ENCODE measurements at places on chromosomes 6 and 20.

- no peak for DNase-seq
Observed at GRCh38 chr6:43867246-43867645, 97.2 kb downstream of the VEGFA start.

DNA sequence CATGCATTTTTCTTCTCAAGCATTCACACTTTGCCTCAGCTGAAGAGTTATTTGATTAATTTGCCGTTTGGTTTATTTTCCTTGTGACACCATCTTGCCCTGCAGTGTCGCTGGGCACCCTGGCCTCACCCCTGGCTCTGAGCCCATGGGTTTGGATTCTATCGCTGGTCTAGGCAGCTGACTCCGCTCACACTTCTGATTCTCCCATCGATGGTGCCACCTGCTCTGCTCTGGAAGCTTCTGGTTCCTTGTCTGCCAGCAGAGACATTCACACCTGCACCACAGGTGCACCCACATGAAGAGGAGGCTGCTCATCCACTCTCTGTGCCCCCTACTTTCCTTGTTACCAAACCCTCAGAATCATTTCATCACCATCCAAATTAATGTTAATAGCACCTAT, 291.6 kb upstream of the CDH4 start:
- no peak for DNase-seq

DNA sequence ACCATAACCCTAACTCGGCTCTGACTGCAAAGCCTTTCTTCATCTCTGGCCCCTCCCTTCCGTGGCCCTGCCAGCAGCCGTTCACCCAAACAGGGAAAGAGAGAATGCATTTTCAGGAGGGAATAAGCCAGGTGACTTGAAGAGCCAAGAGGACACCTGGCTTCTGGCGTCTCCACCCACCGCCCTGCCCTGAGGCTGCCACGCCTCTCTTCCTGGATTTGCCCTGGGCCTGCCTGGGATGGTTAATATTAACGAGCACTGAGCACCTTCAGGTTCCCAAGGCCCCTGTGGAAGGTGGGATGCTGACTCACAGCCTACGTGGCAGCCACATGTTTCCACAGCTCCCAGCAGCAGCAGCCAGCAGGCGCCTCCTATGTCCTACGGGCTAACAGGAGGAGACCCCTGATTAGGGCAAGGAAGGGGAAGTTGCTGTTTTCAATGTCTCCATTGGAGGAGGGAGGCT, 138.0 kb upstream of the RREB1 start:
- DNase-seq: peak; percentile 43

GRCh38 chr6:14107711-14108494, 9.7 kb upstream of the CD83 start:
- no peak for DNase-seq
